ENCODE measurements at places on chromosomes 7 and 10.

- no peak for DNase-seq
Observed at GRCh38 chr7:127793582-127793981, 141.6 kb downstream of the SND1 start.

- DNase-seq = no peak
Observed at GRCh38 chr10:97876402-97876801, 26.8 kb downstream of the GOLGA7B start.

DNA sequence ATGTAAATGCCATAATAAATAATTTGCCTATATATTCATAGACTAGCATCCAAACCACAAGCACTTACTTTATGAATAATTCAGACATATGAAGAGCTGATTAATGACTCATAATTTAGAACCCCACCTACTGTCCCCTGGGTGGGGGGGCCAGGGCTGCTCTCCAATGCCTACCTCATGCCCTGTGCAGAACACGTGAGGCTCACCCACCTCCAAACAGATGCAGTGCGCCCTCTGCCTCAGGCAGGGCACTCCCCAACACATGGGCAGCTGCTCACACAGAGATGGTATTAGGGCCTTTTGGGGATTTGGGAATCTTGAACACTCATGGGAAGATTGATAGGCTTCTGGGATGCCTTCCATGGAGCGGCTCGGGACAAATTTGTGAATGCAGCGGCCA is 75.1 kb upstream of the INSIG1 start:
- DNase-seq = no peak

- DNase-seq = no peak
Observed at GRCh38 chr10:5816170-5816569, 2.9 kb upstream of the GDI2 start.

DNA sequence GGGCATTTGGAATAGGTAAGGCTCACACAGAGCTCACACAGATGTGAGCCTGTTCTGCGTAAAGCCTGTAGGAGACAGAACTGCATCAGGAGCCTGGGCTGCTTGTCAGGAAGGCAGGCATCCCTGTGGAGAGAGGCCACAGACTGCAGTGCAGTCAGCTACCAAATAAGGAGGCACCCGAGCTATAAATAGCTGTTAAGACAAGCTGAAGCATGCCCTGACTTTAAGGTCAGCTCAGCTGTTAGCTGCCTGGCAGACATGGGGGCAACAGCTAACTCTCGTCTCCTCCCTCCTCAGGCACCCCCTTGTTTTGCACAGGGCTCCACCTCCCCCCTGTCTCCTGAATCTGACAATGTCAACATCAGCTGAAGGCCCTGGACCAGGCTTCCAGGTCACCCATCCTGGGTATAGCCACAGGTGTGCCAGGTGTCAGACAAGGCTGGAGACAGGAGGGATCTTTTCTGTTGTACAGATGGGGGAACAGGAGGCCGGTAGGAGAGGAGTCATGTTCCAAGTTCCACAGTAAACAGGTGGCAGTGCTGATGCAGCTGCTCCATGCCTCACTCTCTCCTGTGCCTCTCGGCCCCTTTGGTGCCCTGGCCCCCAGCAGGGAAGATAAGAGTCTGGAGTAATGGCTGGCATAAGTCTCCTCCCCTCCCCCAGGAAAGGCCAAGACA is 27.6 kb upstream of the MKRN1 start:
- no peak for DNase-seq

- no peak for DNase-seq
Observed at GRCh38 chr10:5584895-5585516, 60.2 kb downstream of the CALML3 start.

DNA sequence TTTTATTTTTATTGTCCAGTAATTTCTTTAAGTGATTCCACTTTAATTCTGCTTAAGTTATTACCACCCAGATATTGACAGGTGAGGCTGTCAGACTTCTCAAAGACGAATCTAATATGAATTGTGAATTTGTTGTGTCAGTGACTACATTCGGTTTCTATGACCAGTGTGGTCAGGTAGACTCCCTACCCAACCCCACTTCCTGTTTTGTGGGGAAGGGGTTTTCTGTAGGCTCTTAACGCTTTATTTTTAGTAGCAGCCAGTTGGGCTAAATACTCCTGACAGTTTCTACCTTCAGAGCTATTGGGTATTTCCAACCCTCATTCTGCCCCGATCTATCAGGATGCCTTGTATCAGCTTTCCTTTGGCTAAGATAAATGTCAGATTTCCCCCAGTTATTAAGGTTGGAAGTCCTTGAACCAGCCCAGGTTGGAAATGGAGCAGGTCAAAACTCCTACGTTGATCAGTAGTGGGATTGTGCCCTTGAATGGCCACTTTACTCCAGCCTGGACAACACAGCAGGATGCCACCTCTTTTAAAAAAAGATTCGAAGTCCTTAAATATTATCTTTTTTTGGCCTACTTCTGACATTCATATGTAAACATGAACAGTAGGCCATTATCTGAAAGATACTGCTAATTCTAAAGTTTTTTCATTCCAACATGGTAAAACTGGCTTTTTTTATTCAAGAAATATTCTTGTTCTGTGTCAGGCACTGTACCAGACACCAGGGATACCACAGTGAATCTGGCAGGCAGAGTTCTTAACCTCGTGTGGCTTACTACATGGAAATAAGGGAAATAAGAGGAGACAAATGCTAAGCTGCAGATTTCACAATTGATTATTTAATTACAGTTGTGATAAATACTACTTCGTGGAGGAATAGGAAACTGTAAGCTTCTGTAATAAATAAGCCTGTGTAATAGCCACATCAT is 133.3 kb upstream of the SAMD8 start:
- no peak for DNase-seq

DNA sequence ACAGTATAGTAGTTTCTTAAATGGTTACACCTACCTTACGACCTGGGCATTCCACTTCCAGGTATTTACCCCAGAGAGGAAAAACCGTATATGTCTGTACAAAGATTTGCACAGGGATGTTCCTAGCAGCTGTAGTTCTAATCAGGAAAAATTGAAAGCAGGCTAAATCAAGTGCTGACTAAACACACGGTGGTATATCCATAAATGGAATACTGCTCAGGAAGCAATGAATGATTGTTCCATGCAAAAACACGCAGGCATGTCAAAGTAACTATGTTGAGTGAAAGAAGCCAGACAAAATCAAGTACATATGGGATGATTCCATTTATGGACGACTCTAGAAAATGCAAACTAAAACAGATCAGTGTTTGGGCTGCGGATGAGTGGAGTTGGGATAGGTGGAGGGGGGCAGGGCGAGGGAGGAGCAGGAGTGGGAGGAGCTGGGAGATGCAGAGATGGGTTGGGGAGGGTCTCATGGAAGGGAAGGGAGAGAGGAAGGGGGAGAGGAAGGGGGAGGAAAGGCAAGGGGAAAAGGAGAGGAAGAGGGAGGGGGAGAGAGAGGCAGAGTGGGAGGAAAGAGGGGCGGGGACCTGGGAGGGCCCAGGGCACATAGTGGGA is 484 bp upstream of the MSRB2 start:
- DNase-seq = no peak

GRCh38 chr7:100516135-100516812 is 22.7 kb upstream of the AGFG2 start:
- DNase-seq = no peak
